ENCODE measurements at places on chromosomes 7 and 10. TPM values are rescaled to one million over a fixed set of nuclear protein-coding genes. Genes with fewer than 3 reads are reported as not detected.
A peak's percentile ranks its signal among the peaks of the same experiment; 100 is the strongest.

DNA sequence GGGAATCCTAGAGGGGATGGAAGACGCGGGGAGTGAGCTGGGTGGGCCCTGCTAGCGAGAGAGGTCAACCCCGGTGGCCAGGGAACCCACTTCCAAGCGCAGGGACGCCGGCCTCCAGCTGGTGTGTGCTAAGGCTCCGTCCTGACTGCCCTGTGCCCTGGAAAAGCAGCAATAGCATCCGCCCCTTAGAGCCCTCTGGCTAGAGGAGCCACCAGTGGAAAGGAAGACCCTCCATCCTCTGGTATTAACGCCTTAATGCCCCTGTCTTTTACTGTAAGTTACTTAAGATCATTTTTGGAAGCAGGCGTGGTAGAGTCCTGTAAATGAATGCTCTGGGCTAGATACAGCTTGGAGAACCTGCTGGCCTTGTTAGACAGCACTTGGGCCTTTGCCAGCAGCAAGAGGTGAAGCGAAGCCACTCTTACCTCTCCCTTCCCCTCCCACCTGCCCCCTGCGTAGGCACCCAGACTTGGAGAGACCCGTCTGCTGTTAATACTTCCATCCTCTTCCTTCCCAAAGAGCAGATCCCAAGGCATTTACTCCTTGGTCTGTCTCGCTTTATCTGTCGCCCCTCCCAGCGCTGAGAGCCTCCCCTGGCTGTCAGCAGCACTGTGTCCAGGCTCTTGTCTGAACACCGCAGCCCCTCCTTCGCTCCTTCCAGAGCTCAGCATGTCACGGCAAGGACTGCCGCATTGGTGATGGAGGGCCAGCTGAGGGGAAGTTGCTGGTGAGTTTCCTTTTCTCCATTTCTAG, 4.6 kb downstream of the REPIN1 start:
- peak; percentile 72 for DNase-seq

DNA sequence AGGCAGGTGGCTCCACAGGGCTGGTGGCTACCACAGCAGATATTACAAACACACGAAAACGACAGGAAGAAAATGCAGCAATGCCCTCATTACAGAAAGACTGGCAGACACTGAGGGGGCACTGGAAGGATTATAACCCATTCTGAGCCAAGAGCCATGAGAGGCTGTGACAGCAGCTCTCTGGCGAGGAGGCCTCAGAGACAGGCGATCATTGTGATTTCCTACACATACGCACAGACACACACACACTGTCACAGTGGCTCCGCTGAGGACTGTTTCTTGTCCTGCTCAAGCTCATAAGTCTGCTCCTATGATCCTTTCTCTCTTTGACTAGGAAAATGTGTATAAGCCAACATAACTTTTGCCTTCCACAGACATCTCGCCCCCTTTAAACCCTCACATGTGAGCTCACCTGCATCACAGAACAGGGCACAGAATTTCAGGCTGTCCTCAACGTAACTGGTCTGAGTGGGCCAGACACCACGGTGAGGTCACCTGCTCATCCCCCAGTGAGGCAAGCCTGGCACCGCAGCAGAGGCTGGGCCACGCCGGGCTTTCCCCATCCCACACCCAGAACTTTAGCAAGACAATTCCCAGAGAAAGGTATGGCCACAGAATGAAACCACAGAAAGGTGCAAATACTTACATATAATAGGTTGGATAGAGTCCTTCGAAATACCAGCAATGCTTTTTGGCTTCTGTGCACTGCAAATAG, 51.7 kb downstream of the VOPP1 start:
- DNase-seq = peak; percentile 80

UNCX gene
- not detected for total RNA-seq

GRCh38 chr10:78991187-78991586, 77.6 kb upstream of the ZMIZ1 start:
- no peak for DNase-seq

DNA sequence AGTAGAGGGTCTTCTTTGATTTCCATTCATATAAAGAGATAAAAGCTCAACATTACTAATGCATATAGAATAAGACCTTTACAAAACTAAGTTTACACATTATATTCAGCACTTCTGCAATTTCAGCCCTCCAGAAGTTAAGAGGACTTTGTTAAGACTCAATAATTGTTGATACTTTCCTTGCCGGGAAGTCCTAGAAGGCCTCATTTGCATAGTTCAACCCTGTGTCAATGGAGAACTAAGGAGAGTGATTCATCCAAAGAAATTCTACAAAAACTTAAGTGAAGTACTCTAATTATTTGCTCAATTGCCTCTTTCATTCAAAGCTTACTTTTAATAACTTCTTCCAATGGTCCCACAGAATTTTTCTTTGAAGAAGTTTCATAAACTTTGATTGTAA, 1060.3 kb upstream of the CELF2 start:
- no peak for DNase-seq

Measured in mesenteric fat pad (tissue), 1 donor.